Activated CD4-positive, alpha-beta T cell treated with anti-CD3 and anti-CD28 coated beads for 1 hour (primary cell): ENCODE measurements at places on chromosomes 1 and 21.

DNA sequence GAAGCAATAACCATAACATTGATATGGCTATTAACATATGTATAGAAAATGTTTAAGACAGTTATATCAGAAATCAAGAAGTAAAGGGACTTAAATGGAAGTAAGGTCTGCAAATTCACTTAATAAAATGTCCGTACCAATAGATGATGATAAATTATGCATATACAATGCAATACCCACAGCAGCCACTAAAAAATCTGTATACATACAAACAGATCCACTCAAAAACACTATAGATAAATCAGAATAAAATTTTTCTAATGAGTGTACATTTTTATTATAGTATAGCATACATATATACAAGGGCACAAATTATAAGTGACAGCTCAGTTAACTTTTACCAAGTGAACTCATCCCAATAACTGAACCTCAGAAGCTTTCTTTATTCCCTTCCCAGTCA lies 6.0 kb downstream of the LORICRIN start:
- no peak for DNase-seq

GRCh38 chr1:244054247-244054923 lies 3.3 kb downstream of the ZBTB18 start:
- no peak for DNase-seq

DNA sequence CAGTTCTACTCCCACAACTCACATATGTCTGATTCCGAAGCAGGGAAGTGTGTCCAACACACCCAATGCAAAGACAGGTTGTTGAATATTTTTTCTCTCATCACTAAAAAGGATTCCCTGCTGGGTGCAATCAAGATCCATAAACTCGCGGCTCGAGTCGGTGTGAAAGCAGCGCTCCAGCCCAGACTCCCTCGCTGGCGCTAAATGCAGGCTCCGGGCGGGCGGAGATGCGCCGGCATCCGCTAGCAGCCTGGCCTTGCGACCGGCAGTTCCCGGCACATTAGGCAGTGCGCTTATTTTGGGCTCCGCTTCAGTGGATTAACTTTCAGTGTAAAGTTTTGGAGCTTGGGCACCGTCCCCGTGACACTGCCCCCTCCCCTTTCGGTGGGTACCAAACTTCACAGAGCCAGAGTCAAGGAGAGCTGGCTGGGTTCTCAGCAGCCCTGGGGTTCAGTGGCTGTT lies 87.7 kb upstream of the POU3F1 start:
- DNase-seq = no peak

DNA sequence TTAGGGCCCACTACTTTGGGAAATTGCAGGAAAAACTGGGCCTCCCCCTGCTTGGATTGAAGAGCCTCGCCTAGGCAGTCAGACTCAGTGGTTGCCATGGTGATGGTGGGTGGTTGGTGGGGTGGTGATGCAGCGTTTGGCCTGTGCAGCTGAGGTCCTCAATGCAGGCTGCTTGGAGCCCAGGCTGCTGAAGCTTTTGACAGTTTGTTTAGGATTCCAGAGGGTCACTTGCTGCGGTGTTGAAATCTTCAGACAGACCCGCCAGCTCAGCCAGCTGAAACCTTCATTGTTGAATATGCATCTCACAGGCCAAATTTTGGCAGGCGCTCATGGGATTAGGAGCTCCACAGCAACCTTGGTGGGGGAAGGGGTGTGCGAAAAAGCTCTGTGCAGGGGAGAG lies 67.9 kb downstream of the CACNA1E start:
- no peak for DNase-seq

DNA sequence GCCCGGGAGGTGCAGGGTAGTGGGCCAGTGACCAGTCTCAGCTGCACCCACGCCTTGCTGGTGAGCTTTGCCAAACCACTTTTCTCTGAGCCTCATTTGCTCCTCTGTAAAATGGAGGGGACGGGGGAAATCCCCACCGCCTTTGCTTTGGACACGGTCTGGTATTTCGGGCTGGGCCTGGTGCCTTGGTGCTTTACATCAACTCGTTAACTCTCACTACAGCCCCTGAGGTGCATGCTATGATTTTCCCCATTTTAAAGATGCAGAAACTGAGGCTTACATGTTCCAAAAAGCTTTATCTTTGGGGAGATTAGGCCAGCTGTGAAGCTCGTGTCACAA lies 116.1 kb upstream of the RUNX3 start:
- DNase-seq = no peak

- no peak for DNase-seq
These were observed 10.5 kb upstream of the PKP1 start for GRCh38 chr1:201272799-201273198.

GRCh38 chr1:14926229-14926628 lies 227.3 kb upstream of the TMEM51 start:
- DNase-seq = no peak

GRCh38 chr21:45388611-45389296 lies 16.2 kb upstream of the COL18A1 start:
- no peak for DNase-seq

- no peak for DNase-seq
These were observed 190.5 kb downstream of the PTPRU start for GRCh38 chr1:29426701-29427279.

- DNase-seq = no peak
These were observed 11.3 kb upstream of the MFSD2A start for GRCh38 chr1:39943471-39944290.

DNA sequence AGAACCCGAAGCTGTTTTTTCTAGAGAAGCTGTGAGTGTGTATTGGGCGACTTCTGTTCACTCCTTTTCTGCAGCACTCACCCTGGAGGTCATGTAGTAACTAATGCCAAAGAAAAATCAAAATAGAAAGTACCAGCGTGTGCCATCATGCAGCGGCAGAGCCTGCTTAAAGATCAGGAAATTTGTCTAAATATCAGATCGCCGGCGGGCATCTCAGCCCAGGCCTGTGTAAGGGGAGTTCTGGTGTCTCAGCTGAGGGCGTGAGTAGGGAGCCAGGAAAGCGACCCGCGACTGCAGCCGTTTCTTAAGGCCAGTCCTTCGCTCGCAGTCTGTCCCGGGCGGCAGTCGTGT lies 768 bp downstream of the EDARADD start:
- no peak for DNase-seq

DNA sequence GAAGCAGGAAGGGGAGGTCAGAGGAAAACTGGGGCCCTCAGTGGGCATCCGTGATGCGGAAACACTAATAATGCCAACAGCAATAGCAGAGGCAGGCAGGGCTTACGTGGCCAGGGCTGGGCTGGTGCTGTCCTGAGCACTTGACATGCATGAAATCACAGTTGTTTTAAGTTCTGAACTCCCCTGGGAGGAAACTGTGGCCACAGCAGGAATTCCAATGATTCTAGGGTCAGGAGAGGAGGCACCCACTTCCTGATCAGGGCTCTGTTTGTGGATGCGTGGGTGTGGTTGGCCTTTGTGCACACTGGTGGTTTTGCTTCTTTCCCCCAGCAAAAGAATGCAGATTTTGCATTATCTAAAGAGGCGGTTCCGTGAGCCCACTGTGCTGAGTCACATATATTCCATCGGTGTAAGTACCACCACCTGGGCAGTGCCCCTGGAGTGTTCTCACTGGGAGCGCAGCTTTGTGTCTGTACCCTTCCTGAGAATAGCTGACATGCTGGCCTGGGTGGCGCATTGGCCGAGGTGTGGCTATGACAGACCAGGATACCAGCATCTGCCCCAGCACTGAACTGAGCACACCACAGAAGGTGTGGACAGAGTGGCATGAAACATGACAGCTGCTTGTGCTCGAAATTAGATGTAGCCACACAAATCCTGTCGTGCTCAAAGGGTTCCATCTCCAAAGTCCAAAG lies 71.0 kb downstream of the PDE9A start:
- no peak for DNase-seq

DNA sequence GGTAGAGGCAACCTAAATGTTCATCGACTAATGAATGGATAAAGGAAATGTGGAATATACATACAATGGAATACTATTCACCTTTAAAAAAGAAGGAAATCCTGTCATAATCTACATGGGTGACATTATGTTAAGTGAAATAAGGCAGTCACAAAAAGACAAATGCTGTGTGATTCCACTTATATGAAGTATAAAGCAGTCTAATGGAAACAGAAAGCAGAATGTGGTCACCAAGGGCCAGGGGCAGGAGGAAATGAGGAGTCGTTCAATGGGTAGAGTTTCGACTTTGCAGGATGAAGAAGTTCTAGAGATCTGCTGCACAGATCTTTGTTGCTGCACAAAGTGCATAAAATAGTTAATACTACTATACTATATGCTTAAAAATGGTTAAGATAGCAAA lies 7.8 kb downstream of the DIPK1A start:
- DNase-seq = no peak

- no peak for DNase-seq
These were observed 9.5 kb upstream of the DUSP23 start for GRCh38 chr1:159771127-159771895.

DNA sequence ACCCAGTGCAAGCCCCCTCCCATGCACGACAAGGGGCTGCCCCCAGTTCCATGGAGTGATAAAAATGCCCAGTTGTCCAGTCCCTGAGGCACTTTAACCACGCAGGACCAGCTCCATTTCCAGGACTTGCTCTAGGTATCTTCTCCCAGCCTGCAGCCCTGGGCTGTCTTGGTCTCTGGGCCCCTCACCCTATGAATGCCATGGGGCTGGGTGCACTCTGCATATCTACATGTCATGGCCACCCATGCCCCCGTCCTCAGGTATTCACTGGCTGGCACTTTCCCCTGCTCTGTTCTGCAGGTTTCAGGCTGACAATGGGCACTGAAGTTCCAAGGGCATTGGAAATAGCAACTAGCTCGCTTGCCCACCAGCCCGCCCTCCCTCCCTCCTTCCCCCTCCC lies 19.6 kb upstream of the C1orf174 start:
- DNase-seq = no peak

DNA sequence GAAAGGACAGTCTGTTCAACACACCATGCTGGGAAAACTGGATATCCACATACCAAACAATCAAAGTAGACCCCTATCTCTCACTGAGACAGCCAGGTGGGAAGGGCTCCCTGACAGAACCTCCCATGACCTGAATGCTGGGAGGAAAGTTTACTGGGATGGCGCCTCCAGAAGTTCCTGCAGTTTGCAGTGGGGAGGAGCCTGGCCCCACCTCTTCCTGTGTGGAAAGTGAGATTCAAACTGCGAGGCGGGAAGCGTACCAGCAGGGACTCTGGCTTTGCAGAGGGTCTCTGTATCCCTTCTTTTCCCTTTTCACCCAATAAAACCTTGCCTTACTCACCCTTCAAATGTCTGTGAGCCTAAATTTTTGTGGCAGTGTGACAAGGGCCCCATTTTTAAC lies 190.7 kb downstream of the HHIPL2 start:
- no peak for DNase-seq

DNA sequence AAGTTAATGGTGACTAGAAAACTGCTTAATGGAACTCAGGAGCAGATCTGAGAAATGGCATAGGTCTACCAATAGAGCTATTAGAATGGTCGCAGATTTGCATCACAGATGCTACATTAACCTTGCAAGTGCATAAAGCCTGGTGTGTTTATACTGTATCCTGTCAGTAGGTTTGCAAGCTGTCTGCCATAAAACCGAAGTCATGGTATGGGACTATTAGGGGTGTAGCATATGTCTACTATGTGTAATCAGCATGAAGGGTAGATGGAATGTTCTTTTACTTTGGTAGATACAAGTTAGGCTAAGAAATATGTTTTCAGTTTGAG lies 574.2 kb upstream of the ADGRL2 start:
- DNase-seq = no peak
